B cell (primary cell): ENCODE measurements at places on chromosomes 6 and 20.

GRCh38 chr6:71199736-71200135 lies 88.9 kb upstream of the OGFRL1 start:
- no peak for DNase-seq

DNA sequence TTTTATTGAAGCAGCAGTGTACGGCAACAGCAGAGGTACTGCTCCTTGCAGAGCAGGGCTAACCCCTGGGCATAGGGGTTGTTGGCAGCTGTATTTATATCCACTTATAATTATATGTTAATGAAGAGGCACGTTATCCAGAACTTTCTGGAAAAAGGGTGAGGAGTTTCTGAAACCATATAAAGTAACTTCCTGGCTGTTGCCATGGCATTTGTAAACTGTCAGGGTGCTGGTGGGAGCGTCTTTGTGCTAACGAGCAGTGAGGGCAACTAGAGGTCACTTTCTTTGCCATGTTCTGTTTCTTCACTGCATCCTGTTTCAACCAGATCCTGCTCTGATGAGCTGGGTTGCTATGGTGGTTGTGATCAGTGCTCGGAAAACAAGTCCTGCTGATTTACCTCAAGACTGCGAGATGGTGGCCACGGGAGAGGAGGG lies 11.1 kb upstream of the ARFGEF2 start:
- DNase-seq = peak; percentile 53

DNA sequence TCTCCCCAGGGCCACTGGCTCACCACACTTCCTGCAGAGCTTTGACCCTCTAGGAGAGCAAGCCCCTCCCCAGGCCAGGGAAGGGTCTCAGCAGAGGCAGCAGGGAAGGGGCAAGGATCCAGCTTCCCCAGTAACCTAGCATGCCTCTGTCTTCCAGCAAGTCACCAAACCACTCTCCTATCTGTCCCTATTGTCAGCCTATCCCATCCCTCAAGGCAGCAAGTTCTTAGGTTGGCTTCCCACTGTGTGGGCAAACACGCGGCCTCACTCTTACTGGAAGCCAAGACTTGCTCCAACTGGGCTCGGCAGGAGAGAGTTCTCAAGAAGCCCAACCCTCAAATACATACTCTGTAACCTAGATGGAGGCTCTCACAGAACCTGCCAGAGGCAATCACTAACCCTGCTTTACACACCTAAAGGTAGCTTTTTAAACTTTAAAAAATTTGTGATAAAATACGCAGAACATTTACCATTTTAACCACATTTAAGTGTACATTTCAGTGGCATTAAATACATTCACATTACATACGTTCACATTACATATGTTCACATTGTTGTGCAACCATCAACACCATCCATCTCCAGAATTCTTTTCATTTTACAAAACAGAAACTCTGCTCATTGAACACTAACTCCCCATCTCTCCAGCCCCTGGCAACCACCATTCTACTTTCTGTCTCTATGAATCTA lies 58.5 kb downstream of the MRPL14 start:
- no peak for DNase-seq

- no peak for DNase-seq
Observed at GRCh38 chr6:44439270-44440045, 52.0 kb downstream of the CDC5L start.

GRCh38 chr6:93123585-93123984 lies 295.8 kb downstream of the EPHA7 start:
- DNase-seq = no peak

DNA sequence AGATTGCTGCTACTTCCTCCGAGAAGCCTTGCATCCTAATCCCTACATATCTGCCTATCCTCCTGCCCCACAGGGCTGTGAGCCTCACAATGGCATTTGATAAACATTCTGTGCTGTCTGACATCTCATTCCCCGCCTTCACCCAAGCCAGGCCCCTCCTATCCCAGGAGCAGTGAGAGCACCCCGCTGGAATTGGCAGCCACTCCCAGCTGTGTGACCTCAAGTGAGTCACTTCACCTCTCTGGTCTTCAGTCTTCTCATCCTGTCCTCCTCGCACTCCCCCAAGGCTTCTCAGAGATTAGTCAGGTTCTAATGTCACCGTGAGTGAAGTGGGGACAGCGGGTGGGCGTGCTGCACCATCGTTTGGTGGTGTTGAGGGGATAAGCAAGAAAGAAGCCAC lies 81.7 kb downstream of the CDH22 start:
- DNase-seq = no peak

- no peak for DNase-seq
Observed at GRCh38 chr6:168858926-168859325, 394.7 kb downstream of the THBS2 start.

DNA sequence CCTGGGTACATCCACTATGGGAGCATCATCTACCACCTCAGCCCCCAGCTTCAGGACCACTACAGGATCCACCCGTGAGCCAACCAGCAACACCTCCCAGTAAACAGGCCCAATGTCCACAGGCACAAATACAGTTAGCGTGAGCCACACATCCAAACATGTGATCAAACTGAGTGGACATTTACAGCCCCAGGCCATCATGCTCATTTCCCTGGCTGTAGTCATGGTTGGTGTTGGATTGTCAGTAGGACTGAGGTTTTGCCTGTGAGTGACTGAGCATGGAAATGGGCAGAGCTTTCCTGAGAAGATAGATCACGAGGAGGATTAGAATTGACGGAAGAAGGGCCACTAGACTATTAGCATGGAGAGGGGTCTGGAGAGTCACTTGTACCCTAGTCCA lies 10.7 kb upstream of the MUC21 start:
- no peak for DNase-seq
